ENCODE measurements at places on chromosomes 1 and 21. TPM values are rescaled to one million over a fixed set of nuclear protein-coding genes. Genes with fewer than 3 reads are reported as not detected.

GRCh38 chr21:38376693-38377092 lies 119.9 kb downstream of the KCNJ15 start:
- DNase-seq: no peak

- peak; percentile 93 for DNase-seq
Measured at GRCh38 chr1:39391691-39392679, 99.5 kb upstream of the BMP8A start.

DNA sequence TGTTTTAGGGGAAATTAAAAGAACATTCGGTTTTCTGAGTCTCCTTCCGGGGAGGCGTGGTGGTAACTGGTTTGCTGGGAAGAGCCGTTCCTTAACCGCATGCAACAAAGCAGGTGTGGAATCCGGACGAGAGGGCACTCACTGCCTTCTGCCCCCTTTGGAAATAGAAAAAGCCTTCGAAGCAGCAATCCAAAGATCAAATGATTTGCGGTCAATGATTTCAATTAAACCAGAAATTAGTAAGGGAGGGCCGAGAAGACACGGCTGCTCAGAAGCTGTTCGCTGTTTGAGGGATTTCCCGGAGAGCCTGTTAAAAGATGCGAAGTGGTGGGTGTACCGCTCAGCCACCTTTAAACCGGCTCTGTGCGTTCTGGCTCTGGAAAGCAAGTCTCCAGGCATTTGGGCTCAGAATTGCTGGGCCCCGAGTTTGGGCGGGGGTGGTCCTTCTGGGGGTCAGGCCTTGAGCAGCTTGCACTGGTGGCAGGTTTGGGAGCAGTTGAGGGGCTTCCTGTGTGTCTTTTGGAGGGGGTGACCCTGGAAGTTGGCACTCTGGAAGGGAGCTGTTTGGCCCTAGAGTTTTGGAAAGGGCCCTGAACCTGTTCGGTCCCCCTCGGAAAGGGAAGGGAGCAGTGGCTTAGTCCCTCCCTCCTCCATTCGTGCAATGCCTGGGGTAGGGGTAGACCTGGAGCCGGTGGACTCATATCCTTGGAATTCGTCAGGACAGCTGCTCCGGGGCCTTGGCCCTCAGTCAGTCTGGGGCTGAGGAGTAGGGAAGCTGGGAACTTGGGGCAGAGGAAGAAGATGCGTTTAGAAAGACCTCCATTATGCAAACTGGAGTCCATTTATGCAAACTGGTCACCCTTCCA lies 3.1 kb downstream of the SIM2 start:
- peak; percentile 68 for DNase-seq

- no peak for DNase-seq
Measured at GRCh38 chr1:175209493-175209921, 16.9 kb upstream of the KIAA0040 start.

DNA sequence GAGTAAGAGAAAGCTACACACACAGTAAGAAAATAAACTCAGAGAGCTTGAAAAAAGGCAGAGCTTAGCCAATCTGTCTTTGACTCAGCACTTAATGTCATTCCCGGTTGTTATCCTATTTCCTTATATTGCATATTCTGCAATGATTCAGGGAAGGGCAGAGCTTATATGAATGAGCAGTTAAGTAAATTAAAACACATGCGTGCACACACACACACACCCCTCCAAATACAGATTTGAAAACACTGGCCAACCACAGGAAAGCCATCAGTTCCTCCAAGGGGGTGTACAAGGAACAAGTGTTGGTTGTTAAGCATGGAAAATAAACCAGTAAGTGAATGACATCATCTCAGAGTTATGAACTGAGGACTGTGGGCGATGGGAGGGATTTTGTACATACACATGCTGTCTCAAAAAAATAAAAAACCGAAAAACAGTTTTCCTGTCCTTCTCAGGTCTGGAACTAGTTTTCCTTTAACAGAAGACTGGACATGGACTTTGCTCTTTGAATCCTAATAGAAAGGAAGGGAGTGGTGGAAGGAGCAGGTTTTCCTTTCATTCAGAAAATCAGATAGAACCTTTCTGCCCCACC lies 1.0 kb downstream of the IQGAP3 start:
- peak; percentile 91 for DNase-seq

DNA sequence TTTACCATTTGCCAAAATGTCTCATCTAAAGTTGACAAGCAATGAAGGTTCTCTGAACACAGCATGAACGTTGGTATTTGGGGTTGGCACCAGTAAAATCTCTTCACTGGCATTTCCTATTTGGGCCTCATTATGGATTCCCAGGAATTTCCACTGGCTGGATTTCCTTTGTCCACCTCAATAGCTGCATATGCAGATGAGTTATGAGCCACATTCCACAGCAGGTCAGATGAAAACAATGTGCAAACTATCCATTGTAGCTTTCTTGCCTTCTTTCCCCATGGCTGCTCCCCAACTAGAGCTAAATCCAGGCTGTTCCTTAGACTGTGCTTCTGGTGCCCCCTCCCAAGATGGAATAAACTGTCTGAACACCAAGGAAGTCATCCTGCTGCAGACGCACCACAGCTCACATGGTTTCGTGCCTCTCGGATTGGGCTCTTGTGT lies 168.1 kb upstream of the FGGY start:
- peak; percentile 91 for DNase-seq

DNA sequence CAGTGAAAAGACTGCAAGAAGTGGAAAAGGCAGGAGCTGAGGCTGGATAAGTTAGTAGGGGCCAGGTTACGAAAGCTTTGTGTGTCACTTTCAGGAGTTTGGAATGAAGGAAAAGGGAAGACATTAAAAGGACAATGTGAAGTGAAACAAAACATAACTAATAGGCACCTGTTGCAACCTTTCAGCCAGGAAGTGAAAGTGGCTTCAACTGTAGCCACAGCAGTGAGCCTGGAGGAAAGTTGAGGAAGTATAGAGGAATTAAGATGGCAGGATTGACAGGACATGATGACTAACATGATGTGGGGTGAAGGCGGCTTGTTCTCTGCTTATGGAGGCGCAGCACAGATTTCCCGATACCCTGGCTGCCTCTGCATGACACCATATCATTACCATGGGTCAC lies 68.9 kb downstream of the C4BPA start:
- DNase-seq: peak; percentile 3

DNA sequence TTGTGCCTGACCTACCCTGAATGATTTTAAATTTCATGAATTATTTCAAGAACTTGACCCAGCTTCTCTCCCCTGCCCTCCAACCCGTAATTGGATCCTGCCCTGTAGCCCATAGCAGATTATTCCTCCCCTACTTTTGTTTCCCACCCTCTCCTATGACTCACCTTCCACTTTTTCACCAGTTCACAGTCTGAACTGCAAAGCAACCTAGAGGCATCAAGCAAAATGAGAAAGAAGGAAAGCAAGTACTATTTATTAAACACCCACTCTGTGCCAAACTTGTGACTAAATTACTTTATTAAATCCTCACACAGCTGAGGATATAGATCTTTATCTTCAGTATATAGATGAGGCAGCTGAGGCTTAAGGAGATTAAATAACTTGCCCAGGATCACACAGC lies 20.7 kb upstream of the IKBKE start:
- peak; percentile 45 for DNase-seq

Gene FBLIM1
- total RNA-seq: 156 TPM

Gene CHI3L1
- not detected for total RNA-seq

Gene PLA2G2D
- total RNA-seq: not detected

Gene DCST1
- total RNA-seq: not detected

Gene ABCD3
- 73.5 TPM for total RNA-seq

Gene PTGFR
- total RNA-seq: 51.0 TPM

Gene STUM
- total RNA-seq: not detected

Gene RNF186
- not detected for total RNA-seq

Measured in M059J (cell line).